ENCODE measurements at places on chromosomes 2 and 18.

- peak; percentile 4 for DNase-seq
Measured at GRCh38 chr2:173749315-173749714, 215.9 kb downstream of the SP3 start.

DNA sequence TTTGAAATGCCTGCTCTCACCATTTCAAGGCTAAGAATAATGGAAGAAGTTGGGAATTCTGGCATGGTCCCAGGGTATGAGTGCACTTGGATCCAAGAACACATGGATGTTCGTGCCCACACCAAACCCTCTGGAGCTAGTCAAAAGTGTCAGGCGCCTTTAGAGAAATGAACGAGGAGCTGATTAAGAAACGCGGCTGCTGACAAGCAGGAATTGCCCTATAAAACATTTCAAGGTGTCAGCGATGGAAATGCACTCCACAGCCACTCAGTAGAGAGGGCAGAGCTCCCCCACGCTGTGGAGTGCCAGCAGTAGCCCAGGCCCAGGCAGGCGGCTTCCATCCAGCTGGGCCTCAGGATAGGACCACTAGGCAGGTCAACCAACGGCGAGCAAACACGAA, 213.7 kb downstream of the TTC32 start:
- no peak for DNase-seq

DNA sequence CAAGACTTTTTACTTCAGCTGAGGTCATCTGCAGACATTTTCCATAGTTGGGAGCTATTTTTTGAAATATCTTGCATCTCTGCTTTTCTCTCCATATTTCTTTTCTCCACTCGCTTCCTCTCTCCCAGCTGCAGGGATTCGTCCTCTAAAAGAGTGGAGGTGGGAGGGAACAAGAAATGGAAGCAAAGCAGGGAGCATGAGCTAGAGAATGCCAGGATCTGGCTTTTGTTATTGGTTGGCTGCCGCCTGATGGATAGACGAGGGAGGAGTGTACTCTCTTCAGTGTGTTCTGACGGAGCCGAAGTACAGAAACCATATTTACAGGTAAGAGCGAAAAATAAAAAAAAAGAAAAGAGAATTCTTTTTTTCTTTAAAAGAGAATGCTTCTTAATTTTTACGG, at the start of gene CSRNP3:
Gene CSRNP3, plus strand, starts transcription at position 282 of the 400 bp plus-strand sequence. CDS start 125,368 bp downstream, outside the sequence.
- DNase-seq, result peak; percentile 42

DNA sequence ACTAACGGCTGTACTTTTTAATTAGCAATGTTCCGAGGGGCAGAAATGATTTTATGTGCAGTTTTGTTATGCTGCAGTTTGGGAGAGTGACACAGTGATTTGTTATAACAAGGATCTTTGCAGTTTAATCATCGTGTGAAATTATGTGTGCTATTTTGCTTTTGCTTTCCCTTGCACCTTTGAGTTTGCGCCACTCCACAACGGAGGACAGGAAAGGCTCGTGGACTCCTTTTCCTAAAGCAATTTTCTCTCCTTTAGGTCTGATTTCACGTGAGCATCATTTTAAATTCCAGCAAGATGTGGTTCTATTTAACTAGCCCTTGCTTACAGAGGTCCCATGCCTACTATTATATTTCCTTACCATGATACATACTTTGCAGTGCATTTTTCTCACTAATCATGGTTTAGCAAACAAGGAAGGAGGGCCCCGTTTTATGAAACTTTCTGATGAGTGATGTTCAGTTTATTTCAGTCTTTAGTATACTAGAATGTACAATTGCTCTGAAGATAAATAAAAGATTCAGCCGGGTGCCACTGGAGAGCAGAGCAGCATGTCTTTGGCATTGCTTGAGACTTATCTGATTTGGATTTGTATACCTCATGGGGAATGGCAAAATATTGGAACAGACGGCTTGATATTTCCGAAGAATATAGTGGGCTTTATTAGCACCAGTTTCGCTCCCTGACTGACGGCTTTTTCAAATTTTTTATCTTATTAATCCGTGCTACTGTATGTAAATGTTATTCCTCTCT, 528.2 kb upstream of the FANCL start:
- DNase-seq, result no peak

GRCh38 chr2:85953476-85953875, 64.7 kb upstream of the ST3GAL5 start:
- no peak for DNase-seq

DNA sequence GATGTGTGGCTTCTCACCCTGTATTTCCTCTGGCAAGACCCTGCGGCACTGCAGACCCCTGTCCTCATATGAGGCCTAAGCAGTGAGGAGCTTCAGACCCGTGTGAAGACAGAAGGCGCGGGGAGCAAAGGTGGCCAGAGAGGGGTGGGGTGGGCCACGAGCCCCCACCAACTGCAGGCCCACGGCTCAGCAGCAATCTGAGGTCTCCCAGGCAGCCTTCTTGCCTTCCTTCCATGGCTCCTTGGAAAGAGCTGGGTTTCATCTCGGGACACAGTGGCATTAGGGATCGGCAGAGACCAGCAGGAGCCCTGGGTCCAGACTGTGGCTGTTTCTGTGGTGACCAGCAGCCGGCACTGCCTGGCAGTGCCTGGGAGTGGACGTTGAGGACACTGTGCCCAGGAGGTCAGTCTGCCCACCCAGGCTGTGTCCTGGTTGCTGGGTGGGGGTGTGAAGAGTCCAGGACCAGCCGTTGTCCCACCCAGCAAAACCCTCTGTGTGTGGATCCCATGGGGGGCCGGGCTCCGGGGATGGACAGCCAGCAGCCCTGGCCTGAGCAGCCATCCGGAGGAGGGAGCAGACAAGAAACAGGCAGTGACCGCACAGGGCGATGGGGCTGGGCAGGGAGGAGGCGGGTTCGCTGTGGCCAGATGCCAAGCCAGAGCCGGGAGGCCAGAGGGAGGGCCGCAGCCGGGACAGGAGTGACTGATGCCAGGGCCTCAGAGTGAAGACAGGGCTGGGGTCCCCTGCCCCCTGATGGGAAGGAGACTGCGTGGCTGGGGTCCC, 73.8 kb downstream of the RRM2 start:
- no peak for DNase-seq

- DNase-seq, result peak; percentile 35
Measured at GRCh38 chr2:112877423-112877822, 33.5 kb upstream of the IL37 start.

GRCh38 chr18:50659091-50660003, 99.5 kb downstream of the MAPK4 start:
- no peak for DNase-seq

All from hepatic stellate cell (primary cell).